Omental fat pad (tissue), 4 donors: ENCODE measurements at places on chromosomes 1 and 21.

GRCh38 chr1:21297975-21298374, 7.7 kb upstream of the ECE1 start:
- no peak for DNase-seq

DNA sequence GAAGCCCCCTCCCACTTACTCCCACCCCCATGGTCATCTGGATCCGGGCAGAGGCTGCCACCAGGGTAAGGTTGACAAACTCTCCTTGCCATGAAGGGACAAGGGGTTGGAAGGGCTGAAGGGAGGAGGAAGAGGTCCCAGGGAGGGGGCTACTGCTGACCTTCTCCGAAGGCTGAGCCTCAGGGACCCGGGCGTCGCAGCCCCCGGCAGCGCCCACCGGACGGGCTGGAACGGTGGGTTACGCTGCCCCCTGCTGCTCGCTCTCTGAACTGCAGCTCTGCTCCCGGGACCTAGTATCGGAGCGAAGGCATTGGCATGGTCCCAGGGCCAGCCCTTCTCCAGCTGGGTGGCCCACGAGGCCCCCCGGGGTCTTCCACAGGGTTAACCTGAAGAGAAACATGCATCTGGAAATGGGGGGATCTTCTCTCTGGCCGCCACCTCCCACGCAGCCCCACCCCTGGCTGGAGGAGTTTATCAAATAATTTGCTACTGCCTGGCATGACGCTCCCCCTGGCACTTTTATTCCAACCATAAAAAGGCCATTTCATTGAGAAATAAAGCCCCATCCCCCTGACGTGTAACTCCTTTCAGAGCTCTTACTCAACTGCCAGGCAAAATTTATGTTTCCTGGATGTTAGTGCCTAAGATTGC, 70.4 kb upstream of the TARDBP start:
- peak; percentile 43 for DNase-seq

DNA sequence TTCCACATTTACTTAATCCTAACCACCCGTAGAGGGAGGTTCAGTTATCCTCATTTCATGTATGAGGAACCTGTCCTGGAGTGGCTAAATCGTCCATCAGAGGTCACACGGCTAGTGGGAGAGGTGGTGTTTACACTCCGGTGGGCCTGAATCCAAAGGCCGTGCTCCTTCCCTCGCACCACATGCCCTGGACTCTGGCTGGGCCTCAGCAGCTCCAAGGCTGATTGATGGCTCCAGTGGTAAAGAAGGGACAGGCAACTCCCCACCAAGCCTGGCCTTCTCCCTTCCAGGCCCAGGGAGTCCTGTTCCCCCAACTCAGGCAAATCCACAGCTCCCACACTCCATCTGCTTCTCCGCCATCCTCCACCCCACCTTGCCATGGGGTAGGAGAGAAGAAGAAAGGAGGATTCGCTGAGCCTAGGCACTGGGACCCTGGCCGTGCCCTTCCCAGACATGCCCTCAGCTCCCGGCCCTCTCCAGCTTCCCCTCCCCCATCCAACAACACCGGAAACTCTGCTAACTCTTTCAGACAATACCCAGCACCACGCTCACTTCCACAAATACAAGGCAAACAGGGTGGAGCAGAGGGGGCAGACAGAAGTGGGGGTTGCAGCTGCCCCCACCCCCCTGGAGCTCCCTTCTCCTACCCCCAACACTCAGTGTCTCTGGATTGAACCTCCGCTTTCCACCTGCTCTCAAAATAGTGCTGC, 10.9 kb downstream of the ARHGEF2 start:
- no peak for DNase-seq

DNA sequence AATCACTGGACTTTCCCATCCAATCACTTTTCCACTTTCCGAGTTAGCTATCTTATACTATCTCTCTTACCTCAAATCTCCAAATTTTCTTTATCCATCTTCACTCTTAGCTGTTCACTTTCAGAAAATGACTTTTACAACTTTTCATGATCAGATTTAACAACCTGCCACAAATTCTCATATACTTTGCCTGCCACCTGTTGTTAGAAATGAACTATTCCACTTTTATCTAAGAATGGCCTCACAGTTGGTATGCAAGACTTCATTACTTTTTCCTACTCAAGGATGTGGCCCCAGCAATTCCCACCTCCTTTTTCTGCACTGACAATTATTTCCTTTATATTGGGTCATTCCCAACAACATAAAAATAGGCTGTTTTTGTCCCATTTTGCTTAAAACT, 93.6 kb upstream of the DEPDC1 start:
- DNase-seq: no peak

DNA sequence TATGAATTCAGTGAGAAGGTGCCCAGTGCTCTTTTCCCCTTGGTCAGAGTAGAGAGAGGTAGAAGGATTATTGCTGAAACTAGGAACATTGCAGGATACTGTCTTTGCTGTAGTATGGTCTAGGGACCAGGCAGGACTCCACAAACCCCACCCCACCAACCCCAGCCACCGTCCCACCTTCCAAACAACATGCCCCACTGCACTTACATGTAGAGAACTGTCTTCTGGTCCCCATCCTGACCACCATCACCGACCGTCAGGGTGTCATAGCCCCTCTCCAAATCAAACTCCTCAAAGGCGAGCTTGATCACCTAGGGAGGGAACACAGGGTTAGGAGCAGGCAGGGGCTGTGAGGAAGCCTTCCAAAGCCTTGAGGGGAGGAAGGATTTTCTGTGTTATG, 71.7 kb upstream of the HMGB4 start:
- DNase-seq: no peak

DNA sequence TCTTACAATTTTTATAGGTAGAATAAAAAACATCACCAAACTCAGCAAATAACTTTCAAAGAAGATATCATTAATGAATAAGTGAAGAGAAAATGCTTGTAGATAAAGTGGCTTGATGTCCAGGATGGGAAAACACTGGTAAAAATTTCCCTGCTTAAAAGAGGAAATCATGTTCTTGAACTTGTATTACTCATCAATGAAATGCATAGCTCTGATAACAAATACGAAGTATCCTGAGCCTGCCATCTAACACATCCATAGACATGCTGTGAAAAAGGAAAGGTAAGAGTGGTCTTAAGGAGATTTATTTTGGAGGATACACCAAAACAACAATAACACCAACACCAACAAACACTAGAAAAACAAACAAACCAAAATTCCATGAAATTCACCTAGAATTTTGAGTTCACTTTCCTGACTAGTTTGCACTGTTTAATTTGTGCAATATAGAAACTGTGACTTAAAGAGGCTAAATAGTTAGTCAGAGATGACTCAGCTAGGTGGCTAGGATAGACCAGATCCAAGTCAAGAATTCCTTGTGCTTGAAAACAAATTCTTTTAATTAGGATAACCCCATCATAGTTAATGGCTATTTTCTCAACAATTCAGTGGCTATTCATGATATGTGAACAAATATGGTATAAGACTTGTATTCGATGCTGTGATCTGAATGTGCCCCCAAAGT, 179.8 kb upstream of the KCNK2 start:
- DNase-seq: no peak

- DNase-seq: no peak
These were observed 32.4 kb upstream of the CYP4A22 start for GRCh38 chr1:47104816-47105215.

DNA sequence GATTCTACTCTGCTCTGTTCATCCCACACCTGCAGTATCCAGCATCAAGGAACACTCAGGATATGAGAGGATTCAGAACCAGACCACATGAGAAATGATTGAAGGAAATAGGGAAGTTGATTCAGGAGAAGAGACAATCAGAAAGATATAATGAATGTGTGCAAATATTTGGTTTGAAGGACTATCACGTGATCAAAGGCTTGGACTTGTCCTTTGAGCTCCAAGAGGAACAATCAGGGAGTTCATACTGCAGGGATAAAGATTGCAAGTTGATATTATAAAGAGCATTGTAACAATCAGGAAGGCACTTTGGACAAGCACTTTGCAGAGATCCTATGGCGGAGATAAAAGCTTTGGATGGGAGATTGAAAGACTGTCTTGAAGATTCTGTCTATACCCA, 13.9 kb upstream of the PIGM start:
- no peak for DNase-seq

GRCh38 chr1:203202431-203203245, 16.1 kb upstream of the CHI3L1 start:
- no peak for DNase-seq
